ENCODE measurements at places on chromosomes 12 and 14.

- peak; percentile 2 for DNase-seq
These were observed 130.8 kb upstream of the PTPRQ start for GRCh38 chr12:80313209-80313608.

- no peak for DNase-seq
These were observed 402.0 kb downstream of the SYT1 start for GRCh38 chr12:79266343-79267144.

GRCh38 chr12:122845865-122846621, 10.8 kb downstream of the HIP1R start:
- peak; percentile 38 for DNase-seq

DNA sequence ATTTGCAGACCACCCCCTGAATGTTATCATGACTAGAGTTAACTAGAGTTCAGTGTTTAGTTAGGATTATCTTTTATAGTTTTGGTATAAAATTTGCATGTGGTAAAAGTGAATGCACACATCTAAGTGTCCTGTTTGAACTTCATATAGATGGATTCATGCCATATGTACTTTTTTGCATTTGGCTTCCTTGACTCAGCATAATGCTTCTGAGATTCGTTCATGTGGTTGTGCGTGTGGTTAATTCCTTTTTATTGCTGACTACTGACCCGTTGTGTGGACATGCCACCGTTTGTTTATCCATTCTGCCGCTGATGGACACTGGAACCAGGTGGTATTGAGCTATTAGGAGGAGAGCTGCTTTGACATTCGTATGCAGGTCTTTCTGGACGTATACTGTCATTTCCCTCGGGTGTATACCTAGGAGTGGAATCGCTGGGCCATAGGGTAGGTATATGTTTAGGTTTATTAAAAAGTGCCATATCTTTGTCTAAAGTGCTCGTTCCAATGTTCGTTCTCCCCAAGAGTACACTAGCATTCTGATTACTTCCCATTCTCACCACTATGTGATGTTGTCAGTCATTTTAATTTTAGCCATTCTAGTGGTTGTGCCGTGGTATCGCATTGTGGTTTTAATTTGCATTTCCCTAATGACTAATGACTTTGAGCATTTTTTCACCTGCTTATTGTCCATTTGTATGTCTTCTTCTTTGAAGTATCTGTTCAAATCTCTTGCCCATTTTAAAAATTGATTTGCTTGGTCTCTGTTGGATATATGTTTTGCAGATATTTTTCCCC, 37.7 kb downstream of the RIN3 start:
- DNase-seq = peak; percentile 90

- DNase-seq = no peak
These were observed 54.2 kb downstream of the PTPRQ start for GRCh38 chr12:80498059-80498728.

DNA sequence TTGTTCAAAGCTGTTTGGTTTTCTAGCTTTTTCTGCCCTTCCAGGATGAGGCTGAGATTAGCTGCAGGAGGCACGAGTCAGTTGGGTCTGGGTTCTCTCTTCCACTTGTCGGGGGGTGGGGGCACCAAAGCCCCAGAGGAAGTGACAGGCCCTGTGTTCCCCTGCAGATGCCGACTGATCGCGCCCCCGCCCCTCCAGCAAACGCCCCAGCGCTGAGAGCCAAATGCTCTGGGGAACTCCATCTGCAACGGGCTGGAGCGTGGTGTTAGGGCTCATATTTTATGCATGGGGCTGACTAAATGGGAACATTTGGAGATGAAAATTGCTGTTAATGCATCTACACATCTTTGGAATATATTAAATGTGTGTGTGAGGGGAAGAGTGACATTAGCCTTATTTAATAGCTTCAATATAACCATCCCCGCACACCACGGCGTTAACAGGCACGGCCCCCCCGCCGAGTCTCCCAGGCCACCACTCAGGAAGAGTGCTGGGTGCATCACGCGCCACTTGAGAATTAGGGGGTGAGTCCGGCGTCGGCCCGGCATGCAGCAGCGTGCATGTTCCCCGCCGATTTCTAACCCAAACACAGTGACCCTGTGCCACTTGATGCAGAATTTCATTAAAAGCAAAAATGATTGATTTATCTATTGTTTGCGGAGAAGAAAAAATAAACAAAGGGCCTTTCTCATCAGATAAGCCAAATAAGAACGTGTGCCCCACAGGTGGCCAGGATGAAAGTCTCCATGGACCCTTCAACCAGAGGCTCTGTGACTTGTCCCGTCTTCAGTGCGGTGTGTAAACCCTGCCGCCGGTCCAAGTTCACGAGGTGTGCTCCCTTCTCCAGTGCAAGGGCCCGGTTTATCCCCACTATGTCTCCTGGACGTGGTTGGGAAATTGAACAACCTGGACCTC, 165.0 kb upstream of the RTL1 start:
- no peak for DNase-seq

DNA sequence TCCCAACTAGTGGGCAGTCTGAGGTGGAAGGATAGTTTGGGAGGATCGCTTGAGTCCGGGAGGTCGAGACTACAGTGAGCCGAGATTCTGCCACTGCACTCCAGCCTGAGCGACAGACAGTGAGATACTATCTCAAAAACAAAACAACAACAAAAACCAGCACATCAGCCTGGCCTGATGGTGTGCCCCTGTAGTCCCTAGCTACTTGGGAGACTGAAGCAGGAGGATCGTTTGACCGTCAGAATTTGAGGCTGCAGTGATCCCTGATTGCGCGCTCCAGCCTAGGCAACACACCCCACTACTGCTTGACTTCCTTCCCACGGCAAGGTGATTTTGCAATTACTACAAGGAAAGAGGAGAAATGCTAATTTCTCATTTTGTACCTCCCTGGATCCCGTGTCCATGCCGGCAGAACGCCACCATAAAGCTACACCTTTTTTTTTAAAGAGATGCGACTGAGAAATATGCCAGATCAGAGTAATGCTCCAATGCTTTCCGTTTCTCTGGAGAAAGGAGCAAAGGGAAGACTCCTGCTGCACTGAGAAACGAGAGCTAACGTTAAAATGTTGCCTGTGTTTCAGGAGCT, 672 bp upstream of the SCFD1 start:
- DNase-seq = peak; percentile 58

- DNase-seq = no peak
These were observed 7.8 kb upstream of the SP7 start for GRCh38 chr12:53343969-53344368.

GRCh38 chr14:80575763-80576162, 364.5 kb upstream of the DIO2 start:
- DNase-seq = no peak

DNA sequence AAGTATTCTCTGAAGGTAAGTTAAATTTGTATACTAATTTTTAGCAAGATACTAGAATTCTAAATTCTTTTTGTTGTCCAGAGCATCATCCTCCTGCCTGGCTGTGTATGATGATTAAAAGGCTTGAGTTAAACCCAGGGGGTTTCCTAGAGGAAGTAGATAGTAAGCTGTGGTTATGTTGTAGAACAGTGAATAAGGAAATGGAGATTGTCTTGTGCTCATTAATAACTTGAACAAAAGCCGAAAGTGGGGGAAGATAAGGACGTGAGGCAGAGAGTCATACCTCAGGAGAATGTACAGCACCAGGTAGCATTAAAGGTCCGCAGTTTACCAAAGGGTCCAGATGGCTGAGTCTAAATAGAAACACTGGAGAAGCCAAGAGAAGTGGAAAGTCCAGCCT, 42.0 kb downstream of the CKB start:
- DNase-seq = peak; percentile 53

DNA sequence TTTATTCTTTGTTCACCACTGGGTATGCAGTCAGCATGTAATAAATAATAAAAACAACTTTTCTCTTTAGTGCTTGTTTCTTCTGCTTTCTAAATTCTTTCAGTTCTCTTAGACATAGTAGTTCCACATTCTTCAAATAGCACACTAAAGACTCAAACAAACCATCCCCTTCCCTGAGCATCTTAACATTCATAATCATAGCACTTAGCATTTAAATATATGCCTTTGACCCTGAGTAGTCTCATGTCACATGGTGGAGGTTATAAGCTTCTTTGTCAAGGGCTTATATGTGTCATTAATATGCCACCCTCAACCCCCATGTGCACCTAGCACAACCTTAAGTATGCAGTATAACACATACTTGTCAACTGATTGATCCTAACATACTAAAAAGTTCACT, 212.7 kb downstream of the PHLDA1 start:
- DNase-seq = no peak

GRCh38 chr14:37551119-37551518, 43.9 kb downstream of the FOXA1 start:
- no peak for DNase-seq

GRCh38 chr12:113310489-113310888, 24.4 kb downstream of the SLC8B1 start:
- DNase-seq = peak; percentile 64

- peak; percentile 58 for DNase-seq
These were observed 30.9 kb downstream of the ERGIC2 start for GRCh38 chr12:29350080-29350479.

DNA sequence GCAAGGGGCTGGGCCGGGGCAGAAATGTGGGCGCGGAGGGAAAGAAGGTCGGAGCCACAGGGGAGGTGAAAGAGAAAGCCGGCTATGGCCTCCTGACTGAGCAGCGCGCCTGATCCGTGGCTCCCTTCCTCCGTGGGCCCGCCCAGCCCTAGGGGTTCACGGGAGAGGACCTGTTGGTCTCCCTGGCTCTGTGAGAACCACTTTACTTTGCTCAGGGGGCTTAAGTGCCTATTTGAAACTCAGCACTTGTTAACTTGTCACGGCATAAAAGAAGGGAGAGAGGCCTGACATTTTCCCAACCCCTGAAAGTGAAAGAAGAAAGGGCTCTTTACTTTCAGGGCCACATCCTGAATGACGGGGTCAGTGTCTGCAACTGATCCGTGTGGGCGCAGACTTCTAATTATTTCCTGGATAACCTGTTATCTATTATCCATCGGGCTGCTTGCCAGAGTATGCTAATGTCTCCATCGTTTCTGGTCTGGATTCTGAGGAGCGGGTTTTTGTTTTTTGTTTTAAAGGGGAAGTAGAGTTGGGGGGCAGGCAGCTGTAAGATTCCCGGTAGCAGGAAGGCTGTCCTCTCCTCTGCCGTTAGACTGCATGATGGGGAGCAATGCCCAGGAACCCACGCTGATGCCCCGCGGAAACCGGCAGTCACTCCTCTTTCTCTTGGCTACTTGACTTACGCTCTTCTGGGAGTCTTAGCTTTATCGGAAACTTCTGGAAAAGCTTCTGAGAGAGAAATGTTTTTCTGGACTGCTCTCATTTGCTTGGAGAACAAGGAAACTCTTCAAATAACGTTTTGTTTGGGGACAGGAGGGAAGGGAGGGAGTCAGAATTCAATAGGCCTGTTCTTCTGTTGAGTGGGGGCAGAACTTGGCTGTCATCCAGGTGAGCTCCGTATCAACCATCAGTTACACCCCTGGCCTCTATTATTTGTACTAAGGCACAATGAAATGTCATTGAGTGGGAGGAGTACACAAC, 127.7 kb upstream of the MAX start:
- peak; percentile 77 for DNase-seq

GRCh38 chr14:90548455-90548854, 151.6 kb downstream of the CALM1 start:
- DNase-seq = no peak

- no peak for DNase-seq
These were observed 903.8 kb downstream of the BCL11B start for GRCh38 chr14:98368221-98368620.

DNA sequence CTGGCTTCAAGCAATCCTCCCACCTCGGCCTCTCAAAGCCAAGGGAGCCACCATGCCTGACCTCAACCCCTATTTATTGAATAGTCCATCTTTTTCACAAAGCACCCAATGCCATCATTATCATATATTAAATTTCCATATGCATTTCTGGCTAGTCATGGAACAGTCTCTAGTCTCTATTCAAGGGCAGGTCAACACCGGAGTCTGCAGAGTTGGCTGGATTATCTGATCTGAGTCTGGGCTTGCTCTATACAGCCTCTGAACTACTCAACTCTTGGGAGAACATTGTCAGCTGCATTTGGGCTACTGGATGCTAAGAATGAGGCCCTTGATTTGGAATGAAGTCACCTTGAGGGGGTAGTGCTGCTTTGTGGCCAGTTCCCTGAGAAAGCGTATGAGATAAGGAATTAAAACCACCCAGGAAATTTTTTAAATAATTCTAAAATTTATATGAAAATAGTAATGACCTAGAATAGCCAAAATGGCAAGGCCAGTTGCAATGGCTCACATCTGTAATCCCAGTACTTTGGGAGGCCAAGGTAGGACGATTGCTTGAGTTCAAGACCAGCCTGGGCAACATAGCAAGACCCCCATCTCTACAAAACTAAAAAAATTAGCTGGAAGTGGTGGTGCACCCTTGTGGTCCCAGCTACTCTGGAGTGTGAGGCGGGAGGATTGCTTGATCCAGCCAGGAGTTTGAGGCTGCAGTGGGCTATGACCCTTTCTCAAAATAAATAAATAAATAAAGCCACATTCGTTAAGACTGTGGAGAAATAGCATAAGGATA, 6.9 kb upstream of the NAA25 start:
- peak; percentile 56 for DNase-seq

GRCh38 chr14:77593501-77593961, 22.9 kb downstream of the SPTLC2 start:
- peak; percentile 85 for DNase-seq

GRCh38 chr12:28954333-28954732, 194.7 kb upstream of the FAR2 start:
- no peak for DNase-seq

- peak; percentile 67 for DNase-seq
These were observed 4.7 kb upstream of the ITGB7 start for GRCh38 chr12:53211476-53212381.

DNA sequence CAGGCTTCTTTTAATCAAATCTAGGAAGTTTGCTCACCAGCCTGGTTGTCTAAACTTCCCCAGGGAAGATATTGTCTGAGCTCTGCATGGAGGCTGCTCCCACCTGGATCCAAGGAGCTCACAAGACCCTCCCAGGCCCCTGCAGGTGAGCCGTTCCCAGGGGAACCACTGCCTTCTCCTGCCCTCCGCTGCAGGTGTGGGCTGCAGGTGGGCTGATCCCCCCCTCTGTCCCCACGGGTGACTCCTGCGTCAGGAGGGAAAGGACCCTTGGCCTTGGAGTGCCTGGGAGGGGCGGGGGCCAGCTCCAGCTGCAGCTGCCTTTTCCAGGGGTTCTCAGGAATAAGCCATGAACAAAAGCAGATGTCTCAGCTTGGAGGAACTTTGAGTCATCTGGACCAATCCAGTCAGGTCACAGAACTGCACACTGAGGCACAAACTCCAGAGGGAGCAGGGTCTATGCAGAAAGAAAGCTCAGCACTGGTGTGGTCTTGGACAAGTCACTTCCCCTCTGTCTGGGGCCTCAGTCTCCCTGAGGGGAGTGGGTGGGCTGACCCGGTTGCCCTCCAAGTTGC, 246.6 kb upstream of the RTL1 start:
- no peak for DNase-seq

GRCh38 chr14:89452281-89452680, 35.2 kb upstream of the FOXN3 start:
- DNase-seq = no peak
